ENCODE measurements at places on chromosomes 1 and 21.

DNA sequence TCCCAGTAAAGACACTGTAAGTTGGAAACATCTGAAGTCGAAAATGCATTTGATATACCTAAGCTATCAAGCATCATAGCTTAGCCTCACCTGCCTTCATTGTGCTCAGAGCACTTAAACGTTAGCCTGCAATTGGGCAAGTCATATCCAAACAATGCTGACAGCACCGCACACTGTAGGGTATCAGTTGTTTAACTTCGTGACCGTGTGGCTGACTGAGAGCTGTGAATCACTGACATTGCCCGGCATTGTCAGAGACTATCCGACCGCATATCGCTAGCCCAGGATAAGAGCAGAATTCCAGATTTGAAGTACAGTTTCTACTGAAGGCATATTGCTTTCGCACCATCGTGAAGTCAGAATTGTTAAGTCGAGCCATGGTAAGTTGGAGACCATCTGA, 41.5 kb downstream of the GALNT2 start:
- no peak for DNase-seq

GRCh38 chr21:19076031-19076430, 672.4 kb upstream of the TMPRSS15 start:
- no peak for DNase-seq

- peak; percentile 79 for DNase-seq
Observed at GRCh38 chr1:178530037-178530402, 17.1 kb downstream of the TEX35 start.

DNA sequence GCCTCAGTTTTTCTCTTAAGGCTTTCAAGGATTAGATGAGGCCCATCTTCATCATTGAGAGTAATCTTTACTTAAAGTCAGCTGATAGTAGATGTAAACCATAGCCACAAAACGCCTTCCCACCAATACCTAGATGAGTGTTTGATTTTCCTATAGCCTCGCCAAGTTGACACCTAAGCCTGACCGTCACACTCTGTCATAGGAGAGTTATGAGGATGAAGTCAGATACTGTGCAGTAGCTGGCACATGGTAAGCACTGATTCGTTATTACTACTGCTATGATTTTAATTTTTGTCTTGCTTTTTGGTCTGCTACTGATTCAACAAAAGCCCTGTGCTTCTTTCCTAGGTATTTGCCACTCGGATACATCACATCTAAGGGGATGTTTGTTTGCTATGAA, 395.5 kb downstream of the RPS6KC1 start:
- DNase-seq: no peak

- no peak for DNase-seq
Observed at GRCh38 chr1:110559157-110559556, 40.2 kb upstream of the KCNA10 start.

GRCh38 chr1:24168245-24168644, 18.8 kb downstream of the IFNLR1 start:
- no peak for DNase-seq

- no peak for DNase-seq
Observed at GRCh38 chr1:4087530-4088420, 187.7 kb upstream of the C1orf174 start.

DNA sequence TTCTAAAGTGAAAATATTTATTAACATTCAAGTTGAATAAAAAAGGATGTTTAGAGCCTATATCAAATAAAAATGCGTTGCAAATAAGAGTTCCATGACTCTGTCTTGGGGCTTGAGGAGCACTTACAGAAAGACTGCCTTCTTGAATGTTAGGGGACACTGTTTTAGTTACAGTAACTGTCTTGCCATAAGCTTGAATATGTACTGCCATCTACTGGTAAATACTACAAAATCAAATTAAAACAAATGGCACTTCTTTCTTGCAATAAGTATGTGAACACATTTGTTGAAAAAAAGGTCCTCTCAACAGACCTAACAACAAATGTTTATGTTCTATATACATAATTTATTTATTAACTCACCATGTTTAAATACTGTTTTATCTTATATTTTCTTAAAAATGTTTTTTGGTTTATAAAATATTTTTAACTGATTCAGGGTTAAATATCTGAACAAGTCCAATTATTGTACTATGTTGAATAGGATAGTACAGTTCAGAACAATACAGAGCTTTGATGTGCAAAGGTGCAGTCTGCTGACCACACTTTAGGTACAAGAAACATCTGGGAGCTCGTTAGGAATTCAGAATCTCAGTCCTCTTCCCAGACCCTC, 199.5 kb downstream of the LRRIQ3 start:
- peak; percentile 56 for DNase-seq

GRCh38 chr1:211762206-211762605, 68.4 kb downstream of the LPGAT1 start:
- DNase-seq: no peak

- DNase-seq: no peak
Observed at GRCh38 chr1:18794561-18794960, 64.9 kb downstream of the TAS1R2 start.

- peak; percentile 55 for DNase-seq
Observed at GRCh38 chr1:183195142-183195574, 9.1 kb downstream of the LAMC2 start.

DNA sequence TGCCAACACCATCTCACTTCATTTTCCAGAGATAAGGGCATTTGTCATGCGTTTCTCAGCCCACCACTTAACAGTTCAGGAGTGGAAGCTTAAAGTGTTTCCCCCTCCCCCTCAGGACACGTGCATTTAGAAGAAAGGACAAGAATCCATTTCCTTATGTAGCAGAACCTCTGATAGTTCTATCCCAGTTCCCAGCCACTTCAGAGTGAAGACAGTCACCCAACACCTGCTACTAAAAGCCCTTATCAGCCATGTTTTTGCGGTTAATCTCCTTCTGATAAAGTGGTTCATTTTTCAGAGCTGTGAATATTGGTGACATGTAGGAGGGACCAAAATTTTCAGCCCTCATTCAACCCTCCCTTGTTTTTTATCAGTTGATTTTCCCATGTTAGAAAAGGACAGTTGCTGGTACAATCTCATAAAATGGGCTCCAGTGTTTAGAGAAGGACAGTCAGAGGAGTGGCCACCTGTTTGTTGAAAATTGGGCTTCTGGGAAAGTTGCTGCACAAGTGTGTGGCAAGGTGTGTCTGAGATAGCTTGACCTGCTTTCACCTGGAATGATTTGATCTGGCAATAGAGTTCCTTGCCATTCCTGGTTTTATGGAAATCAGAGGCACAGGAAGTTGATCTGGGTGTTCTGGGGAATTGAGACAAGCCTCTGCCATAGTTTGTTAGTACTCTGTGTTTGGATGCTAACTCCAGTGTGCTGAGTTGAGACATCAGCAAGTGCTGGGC, 114.0 kb downstream of the PPP1R12B start:
- DNase-seq: peak; percentile 31

GRCh38 chr21:38134084-38134873, 122.5 kb upstream of the KCNJ15 start:
- no peak for DNase-seq

DNA sequence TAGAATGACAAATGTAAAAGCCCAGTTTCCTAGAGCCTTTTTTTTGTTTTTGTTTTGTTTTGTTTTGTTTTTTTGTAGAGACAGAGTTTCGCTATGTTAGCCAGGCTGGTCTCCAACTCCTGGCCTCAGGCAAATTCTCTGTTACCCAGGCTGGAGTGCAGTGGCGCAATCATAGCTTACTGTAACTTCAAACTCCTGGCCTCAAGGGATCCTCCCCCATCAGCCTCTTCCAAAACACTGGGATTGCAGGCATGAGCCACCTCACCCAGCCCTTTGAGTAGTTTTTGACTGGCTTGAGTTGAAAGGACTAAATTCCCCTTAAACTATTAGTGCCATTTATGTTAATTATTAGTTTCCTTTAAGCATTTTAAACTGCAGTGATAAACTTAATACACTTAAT, 28.8 kb upstream of the ZBTB18 start:
- DNase-seq: no peak

DNA sequence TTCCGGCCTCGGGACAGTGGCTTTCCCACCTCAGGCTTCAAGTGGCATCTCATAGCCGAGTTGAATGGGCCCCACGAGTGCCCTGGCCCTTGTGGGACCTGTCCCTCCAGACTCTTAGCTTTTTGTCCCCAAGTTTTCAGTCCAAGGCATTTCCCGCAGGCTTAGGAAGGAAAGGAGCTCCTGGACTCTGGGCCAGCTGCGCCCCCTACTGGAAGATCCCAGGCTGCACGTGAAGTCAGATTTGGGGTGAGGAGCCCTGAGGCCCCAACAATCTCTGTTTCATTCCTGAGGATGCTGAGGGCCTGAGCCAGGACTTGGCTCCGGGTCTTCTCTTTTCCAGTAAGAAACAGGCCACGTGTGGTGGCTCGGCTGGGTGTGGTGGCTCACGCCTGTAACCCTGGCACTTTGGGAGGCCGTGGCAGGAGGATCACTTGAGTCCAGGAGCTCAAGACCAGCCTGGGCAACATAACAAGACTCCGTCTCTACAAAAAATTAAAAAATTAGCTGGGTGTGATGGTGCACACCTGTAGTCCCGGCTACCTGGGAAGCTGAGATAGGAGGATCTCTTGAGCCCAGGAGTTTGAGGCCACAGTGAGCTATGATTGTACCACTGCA, 67.4 kb downstream of the ARHGEF10L start:
- peak; percentile 41 for DNase-seq

- no peak for DNase-seq
Observed at GRCh38 chr1:36532810-36533401, 50.2 kb upstream of the CSF3R start.

GRCh38 chr21:32140151-32140550, 138.7 kb downstream of the MIS18A start:
- no peak for DNase-seq

GRCh38 chr1:88276163-88276562, 407.9 kb upstream of the PKN2 start:
- DNase-seq: no peak

- DNase-seq: no peak
Observed at GRCh38 chr1:225526878-225527277, 99.0 kb upstream of the LBR start.

- no peak for DNase-seq
Observed at GRCh38 chr1:108593448-108593847, 33.5 kb downstream of the EEIG2 start.

- DNase-seq: no peak
Observed at GRCh38 chr1:4267381-4268261, 367.5 kb upstream of the C1orf174 start.

DNA sequence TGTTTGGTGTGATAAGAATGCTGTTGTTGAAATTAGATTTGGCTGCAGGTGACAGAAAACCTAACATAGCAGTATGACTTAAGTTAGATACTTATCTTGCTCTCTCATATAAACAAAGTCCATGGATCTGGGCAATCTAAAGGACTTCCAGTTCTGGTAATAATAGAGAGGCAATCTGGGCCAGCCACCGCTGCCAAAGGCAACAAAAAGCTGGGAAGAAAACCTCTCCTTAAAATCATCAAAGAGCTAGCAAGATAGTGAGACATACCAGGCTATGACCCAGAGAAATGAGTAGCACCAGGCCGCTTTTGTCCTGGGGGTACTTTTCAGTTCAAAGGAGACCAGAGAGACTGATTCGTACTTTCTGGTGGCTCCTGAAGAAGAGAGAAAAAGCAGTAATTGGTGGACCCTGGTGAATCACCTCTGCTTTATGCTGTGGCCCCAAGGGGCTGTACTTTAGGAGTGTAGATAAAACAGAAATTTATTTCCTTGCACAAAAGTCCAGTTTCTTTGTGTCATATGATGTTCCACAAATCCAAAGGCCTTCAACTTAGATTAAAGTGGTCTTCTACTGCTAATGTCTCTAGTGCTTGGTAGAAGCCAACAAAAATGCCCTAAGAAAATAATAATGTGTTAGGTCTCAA, 125.4 kb downstream of the TBX19 start:
- DNase-seq: peak; percentile 14

GRCh38 chr1:74835051-74835450, 102.1 kb downstream of the TYW3 start:
- no peak for DNase-seq

DNA sequence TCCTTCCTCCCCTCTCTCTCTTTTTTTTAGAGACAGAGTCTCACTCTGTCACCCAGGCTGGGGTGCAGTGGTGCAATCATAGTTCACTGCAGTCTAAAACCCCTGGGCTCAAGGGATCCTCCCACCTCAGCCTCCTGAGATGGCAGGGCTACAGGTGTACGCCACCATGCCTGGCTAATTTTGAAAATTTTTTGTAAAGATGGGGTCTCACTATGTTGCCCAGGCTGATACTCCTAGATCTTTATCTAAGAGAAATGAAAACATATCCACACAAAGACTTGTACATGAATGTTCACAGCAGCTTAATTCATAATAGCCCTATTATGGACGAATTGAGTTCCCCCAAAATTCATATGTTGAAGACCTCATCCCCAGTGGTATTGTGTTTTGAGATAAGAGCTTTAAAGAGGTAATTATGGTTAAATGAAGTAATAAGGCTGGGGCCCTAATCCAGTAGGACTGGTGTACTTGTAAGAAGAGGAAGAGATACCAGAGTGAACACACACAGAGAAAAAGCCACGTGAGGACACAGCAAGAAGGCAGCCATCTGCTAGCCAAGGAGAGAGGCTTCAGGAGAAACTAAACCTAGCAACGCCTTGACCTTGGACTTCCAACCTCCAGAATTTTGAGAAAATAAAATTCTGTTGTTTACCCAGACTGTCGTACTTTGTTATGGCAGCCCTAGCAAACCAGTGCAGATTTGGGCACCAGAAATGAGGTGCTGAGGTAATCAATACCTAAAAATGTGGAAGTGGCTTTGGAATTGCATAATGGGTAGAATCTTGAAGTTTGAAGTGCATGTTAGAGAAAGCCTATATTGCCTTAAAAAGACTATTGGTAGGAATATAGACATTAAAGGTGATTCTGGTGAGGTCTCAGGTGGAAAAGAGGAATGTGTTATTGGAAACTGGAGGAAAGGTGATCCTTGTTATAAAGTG, 13.2 kb downstream of the IFNLR1 start:
- no peak for DNase-seq

DNA sequence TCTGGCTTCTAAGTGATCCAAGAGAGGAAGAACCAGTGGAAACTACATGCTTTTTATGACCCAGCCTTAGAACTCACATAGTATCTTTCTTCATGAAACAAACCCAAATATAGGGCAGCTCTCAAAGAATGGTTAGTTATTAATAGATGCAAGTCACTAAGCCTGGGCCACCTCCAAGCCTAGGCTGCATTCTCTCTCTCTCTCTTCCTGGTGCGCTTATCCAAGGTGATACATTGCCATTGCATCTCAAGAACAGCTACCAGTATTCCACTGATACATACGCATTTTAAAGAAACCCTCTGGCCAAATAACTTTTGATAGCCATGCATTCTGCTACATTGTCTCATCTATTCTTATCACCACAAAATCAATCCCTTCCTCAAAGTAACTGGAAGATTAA, 455.6 kb upstream of the ADGRL2 start:
- no peak for DNase-seq

DNA sequence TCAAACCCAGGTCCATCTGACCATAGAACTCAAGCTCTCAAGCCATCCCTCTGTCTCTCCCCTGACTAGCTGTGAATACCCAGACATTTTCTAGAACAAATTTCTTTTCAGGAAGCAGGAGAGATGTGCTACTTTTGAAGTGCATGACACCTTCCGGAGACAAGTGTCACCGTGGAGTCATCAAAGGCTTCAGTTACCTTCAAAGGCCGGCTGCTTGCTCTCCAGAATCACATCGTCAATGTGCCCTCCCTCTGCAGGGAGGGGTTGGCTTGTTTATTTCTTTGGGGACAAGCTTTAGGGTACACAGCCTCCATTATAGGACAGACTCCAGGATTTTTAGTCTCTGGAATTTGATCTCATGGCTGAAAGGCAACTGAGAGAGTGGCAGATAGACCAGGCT, 37.7 kb upstream of the IGSF21 start:
- no peak for DNase-seq

GRCh38 chr1:43227143-43227764, 42.5 kb upstream of the TMEM125 start:
- peak; percentile 80 for DNase-seq
